DMS79 treated with DMSO at 0.1 percent for 48 hours (cell line): ENCODE measurements at places on chromosomes 11 and 22.
A peak's percentile ranks its signal among the peaks of the same experiment; 100 is the strongest.

DNA sequence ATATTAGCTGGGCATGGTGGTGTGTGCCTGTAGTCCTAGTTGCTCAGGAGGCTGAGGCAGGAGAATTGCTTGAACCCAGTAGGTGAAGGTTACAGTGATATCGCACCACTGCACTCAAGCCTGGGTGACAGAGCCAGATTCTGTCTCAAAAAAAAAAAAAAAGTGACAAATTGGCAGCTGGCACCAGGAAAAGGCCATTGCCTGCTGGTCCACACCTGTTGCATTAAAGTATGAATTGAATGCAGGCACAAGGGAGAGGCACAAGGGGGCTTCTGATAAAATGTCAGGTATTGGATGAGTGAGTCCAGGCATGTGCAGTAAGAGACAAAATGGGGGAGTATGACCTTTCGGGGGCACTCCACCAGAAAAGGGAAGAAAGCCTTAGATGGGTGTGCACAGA is 28.2 kb downstream of the ZNF70 start:
- DNase-seq: no peak

DNA sequence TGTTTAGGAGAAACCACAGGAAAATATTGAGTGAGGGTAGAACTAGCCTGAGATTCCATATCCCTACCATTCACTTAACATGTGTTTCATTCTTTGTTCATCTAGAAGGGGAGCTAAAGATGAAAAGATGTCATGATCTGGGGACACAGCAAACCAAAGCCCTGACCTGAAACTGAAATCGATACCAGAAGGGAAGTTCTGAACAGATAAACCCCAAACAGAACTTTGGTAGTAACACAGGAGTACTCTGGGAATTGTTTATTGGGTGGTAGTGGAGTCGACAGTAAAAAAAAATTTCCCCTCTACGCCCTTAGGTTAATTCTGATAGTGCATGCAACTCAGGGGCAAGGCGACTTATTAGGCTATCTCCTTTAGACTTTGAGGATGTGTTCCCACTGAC is 27.2 kb downstream of the OR2AT4 start:
- no peak for DNase-seq

GRCh38 chr11:73201249-73201648 is 16.8 kb upstream of the P2RY2 start:
- peak; percentile 73 for DNase-seq

DNA sequence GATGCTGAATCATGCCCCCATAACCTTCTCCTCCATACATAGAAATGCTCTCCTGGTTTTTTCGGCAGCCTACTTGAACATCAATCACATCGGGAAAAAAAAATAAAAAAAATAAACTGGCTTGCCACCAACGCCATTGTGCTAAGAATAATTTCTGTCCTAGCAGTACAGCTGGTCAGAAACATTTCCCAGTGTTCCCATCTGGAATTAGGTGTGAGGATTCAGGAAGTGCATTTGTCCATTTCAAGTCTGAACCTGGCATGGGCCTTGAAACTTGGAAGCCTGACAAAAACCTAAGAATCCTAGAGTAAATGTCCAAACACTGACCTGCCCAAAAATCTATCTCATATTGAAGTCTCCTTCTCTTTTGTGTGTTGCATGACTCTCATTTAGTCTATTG is 16.6 kb upstream of the NAV2 start:
- DNase-seq: no peak

DNA sequence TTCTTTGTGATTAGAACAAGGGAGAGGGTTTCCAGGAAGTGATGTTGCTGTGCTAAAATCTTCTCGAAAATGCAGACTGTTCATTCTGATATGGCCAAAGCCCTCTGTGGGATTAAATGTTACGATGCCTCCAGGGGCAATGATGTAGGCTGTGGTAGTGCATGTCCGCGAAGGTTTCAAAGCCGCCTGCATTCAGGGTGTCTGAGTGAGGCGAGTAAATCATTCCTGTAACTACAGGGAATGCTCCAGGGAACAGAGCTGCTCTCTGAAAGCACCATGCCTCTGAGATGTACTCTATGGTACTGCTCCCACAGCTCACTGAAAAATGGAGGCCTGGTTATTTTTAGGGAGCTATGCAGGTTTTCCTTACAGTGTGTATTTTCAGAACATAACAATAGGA is 21.2 kb downstream of the PDGFD start:
- no peak for DNase-seq

GRCh38 chr11:66317723-66318599 is 1.1 kb upstream of the CD248 start:
- DNase-seq: no peak

DNA sequence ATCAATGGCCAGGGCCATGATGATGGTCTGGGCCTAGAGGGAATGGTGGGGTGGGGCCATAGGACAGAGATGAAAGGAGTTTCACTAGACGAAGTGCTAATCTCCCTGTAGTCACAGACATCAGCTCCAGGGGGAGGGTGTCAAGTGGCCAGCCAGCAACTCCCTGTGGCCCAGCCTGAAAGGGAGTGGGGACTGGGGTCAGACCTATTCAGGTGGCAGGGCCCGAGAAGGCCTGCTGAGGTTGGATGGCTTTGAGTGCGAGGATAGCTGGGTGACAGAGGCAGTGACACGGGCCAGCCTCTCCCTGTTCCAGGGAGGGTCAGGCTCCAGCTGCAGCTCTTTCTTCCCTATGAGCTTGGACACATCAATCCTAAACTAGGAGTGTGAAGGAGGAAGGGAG is 11.0 kb downstream of the TOB2 start:
- no peak for DNase-seq

- DNase-seq: no peak
Measured at GRCh38 chr11:129013737-129014475, 71.2 kb upstream of the TP53AIP1 start.

DNA sequence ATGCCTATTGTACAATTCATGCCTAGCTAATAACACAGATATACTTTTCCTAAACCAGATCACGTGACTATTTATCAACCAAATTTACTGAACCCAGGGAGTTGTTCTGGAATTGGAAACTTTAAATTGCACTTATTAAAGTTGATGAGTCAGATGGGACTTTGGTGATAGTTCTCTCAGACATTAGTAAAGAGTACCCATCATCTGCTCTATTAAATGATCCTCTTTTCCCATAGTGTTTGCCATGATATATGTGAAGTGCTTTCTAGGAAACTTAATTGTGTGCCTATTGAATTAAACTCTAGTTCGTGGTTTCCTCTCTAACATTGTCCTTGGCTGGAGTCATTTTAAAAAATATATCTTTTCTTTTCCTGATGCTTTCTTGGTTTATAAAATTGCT is 99.0 kb downstream of the UVRAG start:
- no peak for DNase-seq

DNA sequence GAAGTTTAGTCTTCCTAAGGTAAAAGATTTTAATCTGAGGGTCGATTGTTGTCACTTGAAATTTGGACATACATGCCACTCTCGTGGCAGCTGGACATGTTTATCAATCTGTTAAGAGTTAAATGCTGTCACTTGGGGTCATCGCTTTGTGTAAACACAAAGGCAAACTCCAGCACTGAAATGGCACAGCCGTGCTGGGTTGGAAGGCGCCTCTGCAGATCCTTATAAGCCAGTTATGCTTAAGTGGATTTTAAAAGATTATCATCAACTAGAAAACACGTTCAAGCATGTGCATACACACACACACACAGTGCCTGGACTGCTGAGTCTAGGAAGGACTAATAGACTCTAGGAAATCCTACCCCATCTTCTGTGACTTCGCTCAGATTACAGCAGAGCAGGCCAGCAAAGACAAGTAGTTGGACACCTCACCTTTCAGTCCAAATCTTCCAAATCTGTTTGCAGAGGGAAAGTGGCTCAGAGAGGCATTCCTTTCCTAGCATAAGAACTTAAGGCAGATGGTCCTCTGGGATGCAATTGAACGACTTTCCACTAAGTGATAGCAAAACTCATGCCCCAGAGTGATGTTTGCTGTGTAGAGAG is 83.7 kb downstream of the CACNG2 start:
- DNase-seq: peak; percentile 26

DNA sequence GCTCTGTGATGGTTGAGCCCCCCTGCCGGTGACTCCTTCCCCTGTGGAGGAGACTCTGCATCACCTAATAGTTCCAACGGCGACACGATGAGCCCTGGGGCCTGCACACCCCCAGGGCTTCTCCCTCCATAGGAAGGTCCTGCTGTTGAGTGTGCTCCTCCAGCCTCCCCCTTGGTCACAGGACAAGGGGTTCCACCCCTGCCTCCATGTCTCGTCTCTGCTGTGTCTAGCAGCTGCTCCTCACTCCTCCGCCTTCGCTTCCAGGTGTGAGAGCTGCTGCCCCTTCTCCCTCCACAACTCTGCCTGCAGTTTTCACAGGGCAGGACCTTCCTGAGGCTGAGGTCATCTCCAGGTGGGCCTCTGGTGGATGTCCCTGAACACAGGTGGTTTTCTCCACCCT is 1416.1 kb downstream of the TBC1D22A start:
- DNase-seq: no peak
